ENCODE measurements at places on chromosomes 6 and 20.

GRCh38 chr6:41266541-41266940 is 19.9 kb downstream of the TREM1 start:
- DNase-seq: no peak

DNA sequence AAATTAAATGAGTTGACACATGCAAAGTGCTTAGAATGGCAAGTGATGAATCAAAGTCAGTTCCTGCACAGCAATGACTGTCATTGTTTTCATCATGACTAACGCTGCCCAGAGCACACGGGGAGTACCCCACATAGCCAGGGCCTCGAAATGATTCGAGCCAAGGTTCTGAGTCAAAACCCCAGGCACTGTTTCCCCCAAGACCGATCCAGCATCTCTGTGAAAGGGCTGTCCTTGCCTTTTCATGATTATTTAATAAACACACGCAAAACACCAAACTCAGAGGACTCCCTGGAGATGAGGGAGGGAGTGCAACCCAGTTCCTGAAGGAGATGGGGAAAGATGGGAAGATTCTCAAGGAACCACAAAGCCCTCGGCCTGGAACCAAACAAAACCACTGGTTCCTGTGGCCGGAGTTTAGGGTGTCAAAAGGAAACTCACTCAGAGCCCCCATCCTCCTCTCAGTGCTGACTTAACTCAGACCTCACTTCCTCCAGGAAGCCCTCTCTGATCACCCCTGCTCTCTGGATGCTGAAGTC is 3.8 kb downstream of the PREX1 start:
- DNase-seq: peak; percentile 58

- DNase-seq: no peak
These were observed 127.7 kb upstream of the GJE1 start for GRCh38 chr6:142005021-142005420.

GRCh38 chr6:10559522-10560152 is 38.5 kb downstream of the GCNT2 start:
- no peak for DNase-seq

DNA sequence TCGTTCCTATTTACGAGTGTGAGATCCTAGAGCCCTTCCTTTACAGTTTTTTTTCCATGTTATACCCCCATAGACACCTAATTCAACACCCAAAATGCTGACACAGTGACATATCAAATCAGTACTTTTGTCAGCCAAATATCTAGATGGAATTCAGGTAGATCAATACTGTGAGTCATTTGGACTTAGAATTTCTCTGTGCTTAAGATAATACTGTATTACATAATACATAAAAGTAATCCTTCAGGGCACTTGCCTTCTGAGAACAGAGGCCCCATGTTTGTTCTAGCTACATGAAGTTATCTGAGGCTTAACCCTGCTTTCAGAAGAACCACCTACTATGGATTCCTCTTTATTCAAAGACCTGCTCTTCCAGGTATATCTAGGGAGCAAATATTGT is 623.1 kb downstream of the PHF3 start:
- no peak for DNase-seq

- DNase-seq: no peak
These were observed 444.2 kb downstream of the CDH26 start for GRCh38 chr20:60402189-60403058.

GRCh38 chr20:63471981-63472831 is at the start of gene KCNQ2:
Gene KCNQ2 (minus strand): TSS chr20:63472655. CDS start chr20:63472463, 192 bp downstream.
- no peak for DNase-seq

- DNase-seq: no peak
These were observed 60.3 kb upstream of the C20orf144 start for GRCh38 chr20:33601861-33602260.

- no peak for DNase-seq
These were observed 39.6 kb upstream of the RCAN2 start for GRCh38 chr6:46530896-46531295.

- DNase-seq: no peak
These were observed 60.7 kb downstream of the FAM120B start for GRCh38 chr6:170367241-170367640.

DNA sequence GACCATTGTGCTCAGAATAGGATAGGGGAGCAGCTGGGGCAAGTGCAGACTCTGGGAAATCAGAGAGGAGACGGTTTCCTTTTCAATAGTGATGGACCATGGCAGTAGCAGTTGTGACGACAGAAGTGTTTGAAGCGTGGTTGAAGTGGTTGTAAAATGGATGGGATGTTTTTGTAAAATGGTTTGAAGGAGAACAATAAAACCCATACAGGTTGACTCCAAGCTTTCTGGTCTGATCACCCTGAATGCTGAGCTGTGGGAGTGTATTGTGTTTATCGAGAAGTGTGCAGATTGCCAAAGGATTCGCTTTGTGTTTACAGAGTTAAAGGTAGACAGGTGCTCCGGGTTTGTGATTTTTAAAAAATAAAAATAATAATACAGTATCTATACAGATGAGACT is 255.2 kb upstream of the SULF2 start:
- no peak for DNase-seq

GRCh38 chr20:21609221-21609620 is 95.4 kb upstream of the NKX2-2 start:
- no peak for DNase-seq

GRCh38 chr20:37262505-37262904 is 891 bp upstream of the GHRH start:
- no peak for DNase-seq

DNA sequence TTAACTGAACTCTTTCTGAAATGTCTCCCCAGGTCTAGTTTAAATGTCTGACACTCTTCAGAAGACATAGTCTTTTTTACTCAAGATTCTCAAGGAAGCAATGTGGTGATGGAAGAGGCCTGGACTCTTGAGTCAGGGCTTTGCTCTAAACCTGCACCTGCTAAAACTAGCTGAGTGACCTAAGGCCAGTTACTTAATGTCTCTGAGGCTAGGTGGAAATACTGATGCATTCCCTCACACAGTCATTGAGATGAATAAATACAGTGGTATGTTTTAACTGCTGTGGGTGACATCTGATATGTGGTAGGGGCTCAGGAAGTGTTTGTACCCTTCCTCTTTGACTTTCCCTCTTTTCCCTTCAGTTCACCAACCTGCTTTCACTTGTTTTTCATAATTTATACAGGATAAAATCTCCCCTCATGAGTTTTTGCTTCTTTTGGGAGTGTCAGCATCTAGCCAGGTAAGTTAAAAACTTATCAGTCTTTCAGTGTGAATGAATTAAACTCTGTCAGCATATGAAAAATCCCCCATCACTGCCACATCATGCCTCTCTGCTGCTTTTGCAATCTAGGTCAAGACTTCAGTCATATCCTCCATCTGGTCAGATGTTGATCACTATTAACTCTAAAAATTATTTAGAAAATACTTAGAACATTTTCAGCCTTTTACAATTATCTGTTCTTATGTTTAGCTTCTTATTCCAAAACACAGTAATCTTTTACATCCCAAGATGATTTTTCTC is 178.7 kb upstream of the TNFAIP3 start:
- DNase-seq: no peak

DNA sequence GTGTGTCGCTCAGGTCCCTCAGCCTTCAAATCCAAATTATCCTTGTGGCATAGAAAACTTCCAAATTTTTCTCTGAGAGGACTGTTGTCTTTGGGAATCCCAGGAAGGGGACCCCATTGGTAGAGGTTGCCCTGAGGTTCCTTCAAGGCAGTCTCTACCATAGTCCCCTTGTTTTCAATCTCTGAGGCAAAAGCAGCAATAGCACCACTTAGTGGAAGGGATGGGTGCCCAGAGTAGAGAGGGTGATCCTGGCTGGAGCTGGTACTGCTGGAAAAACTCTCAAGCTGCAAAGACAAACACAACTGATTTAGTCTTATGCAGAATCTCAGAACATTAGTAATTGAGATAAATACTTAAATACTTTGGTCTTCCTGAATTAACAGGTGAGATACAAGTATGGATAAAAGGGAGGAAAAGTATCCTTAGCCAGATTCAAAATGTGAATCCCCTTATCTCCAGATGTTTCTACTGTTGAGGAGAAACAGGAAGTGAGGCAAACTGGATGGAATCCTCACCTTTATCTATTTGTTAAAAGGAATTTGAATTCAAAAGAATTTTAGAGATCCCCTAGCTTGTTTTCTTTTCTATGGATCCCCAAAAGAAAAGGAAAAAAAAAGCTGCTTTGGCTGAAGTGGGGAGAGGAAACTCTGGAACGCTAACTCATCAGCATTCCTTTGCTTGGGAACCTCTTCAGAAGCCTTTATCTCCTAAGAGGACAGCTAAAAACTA is 13.4 kb downstream of the ZNF318 start:
- DNase-seq: no peak

DNA sequence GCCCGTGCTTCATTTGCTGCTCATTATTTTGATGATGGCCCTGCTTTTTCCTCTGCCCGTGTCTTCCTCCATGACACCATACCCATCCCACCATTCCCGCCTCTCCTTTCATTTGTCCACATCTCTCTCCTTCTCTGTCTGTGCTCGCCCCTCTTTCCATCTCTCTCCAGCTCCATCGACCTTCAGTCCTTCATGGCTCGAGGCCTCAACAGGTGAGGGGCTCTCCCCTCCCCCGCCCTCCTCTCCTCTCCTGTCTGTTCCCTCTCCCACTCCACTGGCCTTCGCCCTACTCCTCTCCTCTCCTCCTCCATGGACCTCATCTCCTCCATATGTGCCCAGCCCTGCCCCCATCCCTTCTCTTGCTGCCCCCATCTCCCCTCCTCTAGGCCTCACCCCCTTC is 12.1 kb upstream of the ZBTB9 start:
- DNase-seq: no peak

- DNase-seq: no peak
These were observed 1.7 kb downstream of the SOD2 start for GRCh38 chr6:159691133-159691962.

GRCh38 chr6:136166815-136167214 is 83.3 kb downstream of the MTFR2 start:
- DNase-seq: no peak

DNA sequence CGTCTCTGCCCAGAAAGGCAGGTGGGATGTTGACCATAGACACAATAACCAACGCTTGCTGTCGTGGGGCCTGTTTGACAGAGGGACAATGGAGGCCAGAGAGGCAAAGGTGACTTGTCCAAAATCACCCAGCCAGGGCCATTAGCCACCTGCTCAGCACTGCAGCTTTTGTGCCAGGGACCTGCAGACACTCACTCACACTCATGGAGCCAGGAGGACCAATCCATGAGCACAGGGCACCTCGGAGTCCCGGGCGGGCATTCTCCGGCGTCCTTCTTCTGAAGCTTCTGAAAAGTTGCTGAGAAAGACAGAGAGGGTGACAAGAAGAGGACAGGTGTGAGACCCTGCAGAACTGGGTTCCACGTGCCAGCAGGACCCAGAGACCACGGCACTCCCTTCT is 45.4 kb upstream of the SLCO4A1 start:
- no peak for DNase-seq

All from activated CD4-positive, CD25-positive, alpha-beta regulatory T cell treated with anti-CD3 and anti-CD28 coated beads, Interleukin-2, amount 50 U/mL, for 72 hours (primary cell).